Common myeloid progenitor, CD34-positive (primary cell): ENCODE measurements at places on chromosomes 6 and 20.
A peak's percentile ranks its signal among the peaks of the same experiment; 100 is the strongest.

DNA sequence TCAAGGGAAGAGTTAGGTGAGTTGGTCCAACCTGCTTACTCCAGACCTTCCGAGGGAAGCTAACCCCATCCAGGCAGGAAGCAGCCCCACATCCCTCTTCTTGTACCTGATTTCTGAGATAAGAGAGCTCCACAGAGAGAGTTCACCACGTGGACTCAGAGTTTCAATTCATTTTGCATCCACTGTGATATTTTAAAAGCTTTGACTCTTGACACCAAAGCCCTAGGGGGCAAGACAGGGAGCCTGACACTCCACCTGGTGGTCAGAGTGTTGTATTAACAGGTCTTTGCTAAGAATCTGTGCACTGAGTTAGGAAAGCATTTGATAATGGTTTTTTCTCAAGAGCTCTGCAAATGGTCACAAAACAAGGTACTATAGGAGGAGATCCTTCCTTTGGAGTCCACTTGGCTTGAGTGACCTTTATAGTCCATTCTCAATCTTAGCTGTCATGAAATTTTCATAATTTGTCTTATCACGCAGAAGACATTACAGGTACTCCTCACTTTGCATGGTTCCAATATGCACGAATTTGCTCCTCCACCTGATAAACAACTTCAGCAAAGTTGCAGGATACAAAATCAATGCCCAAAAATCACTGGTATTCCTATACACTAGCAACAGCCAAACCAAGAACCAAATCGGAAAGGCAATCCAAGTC lies 56.2 kb upstream of the RIPOR2 start:
- DNase-seq = peak; percentile 88

- DNase-seq = no peak
Observed at GRCh38 chr6:40780637-40781036, 193.5 kb upstream of the LRFN2 start.

- DNase-seq = peak; percentile 32
Observed at GRCh38 chr20:1895674-1896483, 672 bp downstream of the SIRPA start.

DNA sequence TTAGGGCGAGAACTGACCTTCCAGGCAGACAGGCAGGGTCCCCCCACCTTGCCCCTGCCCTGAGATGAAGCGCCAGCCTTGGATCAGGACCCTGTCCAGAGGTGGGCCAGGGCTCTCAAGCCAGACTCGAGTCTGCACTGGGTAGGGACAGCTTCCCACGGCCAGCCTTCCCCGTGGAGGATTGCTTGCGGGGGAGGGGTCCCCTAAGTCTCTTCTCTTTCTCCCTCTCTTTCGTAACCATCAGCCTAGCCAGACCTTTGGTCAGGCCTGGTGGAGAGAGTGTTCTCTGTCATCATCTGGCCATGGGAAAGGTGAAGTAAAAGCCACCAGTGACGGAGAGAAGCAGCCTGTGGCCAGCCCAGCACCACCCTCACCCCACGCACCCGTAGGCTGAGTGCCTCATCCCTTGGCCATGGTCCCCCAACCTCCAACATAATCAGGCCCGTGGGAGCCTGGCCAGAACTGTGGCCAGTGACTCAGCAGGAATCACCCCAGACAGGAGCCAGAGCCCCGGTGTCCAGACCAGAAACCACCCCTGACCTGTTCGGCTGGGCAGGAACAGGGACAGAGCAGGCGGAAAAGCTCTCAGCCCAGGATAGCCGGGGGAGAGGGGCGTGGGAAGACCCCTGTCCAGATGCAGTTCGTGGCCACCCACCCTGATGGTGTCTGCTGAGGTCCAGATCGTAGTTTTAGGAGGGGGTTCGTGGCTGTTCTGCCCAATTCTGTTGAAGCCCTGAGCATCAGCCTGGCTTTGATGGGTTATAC lies 47.1 kb downstream of the SNAI1 start:
- no peak for DNase-seq

GRCh38 chr6:142416179-142416578 lies 114.4 kb downstream of the ADGRG6 start:
- DNase-seq = no peak

- DNase-seq = no peak
Observed at GRCh38 chr6:41984623-41985022, 43.0 kb upstream of the CCND3 start.

- no peak for DNase-seq
Observed at GRCh38 chr20:36150847-36151539, 3.5 kb upstream of the EPB41L1 start.

GRCh38 chr6:98777762-98778161 lies 56.6 kb upstream of the POU3F2 start:
- DNase-seq = no peak

- DNase-seq = no peak
Observed at GRCh38 chr6:69693762-69694161, 103.0 kb downstream of the LMBRD1 start.

GRCh38 chr6:24940311-24940917 lies 4.7 kb upstream of the RIPOR2 start:
- no peak for DNase-seq

- DNase-seq = no peak
Observed at GRCh38 chr6:133501675-133502270, 260.6 kb downstream of the EYA4 start.

DNA sequence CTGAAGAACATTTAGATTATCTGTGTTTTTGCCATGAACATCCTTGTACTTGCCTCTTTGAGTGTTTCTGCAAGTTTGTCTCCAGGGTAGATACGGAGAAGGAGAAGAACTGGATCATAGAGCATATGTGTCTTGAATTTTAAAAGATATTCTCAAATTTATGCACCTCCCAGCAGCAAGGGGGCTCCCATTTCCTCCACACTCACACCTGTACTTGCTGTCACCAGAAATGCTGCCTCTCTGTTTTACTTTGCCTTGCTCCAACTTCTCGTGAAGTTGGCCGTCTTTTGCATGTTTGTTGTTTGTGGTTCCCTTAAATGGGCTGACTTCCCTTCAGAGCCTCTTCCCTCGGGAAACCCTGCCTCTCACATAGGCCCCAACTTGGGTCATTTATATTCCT lies 171.0 kb downstream of the TFAP2C start:
- no peak for DNase-seq

DNA sequence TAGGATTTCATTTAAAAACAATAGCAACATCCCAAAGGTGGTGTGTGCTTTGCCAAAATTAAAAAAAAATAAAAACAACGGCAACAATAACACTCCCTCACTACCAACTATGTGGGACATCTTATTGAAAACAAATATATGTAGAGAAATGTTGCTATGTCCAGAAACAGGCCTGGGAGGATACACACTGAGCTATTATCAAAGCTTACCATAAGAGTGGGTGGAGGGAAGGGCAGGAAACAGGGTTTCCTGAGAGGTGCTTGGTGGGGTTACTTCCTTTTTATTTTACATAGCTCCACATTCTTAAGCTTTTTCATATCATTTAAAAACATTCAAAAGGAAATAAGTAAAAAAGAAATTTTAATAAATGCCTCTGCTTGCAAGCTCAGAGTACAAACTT lies 150.0 kb upstream of the RIPOR2 start:
- DNase-seq = peak; percentile 94

DNA sequence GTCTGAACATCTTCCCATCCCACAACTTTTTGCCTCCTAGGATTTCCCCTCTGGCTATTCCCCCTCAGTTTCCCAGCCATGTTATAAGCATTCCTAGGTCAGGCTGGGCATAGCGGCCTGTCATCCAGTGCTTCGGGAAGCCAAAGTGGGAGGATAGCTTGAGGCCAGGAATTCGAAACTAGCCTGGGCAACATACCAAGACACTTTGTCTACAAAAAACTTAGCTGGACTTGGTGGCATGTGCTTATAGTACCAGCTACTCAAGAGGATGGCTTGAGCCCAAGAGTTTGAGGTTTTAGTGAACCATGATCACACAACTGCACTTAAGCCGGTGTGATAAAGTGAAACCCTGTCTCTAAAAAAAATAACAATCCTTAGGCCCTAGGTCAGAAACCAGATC lies 447.4 kb downstream of the KIF16B start:
- no peak for DNase-seq

DNA sequence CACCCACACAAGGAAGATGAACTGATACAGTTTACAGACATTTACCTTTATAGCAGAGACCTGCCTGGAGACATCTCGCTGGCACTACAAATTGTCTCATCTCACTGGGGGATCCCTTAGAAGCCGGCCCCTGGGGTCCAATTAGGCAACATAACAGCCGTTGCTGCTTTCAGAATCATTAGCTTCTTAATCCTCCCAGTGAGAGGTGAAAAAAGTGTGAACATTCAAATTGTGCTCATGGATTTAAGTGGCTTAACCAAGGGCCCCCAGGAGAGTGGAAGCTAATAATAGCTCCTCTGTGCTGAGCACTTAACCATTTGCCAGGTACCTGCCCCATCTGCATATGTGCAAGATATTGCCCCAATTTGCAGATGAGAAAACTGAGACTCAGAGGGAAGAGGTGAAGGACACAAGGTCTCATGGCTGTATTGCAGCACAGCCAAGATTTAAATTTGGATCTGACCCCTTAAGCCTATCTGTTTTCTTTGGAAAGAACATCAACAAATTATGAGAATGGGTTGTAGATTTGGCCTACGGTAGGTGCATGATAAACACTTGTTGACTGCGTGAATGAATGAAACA lies 101.0 kb downstream of the EYA2 start:
- DNase-seq = no peak

GRCh38 chr6:19905584-19905983 lies 68.4 kb downstream of the ID4 start:
- no peak for DNase-seq

DNA sequence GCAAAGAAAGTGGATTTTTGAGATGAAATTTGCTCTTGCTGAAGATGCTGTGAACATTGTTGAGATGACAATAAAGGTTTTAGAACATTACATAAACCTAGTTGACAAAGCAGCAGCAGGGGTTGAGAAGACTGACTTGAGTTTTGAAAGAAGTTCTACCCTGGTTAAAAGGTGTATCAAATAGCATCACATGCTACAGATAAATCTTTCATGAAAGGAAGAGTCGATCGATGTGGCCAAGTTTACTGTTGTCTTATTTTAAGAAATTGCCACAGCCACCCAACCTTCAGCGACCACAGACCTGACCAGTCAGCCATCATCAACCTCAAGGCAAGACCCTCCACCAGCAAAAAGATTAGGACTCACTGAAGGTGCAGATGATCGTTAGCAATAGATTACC lies 155.3 kb downstream of the HS3ST5 start:
- no peak for DNase-seq
